Activated CD8-positive, alpha-beta memory T cell treated with anti-CD3 and anti-CD28 coated beads for 48 hours (primary cell): ENCODE measurements at places on chromosomes 7 and 10.

GRCh38 chr7:7529328-7529727 lies 6.3 kb downstream of the COL28A1 start:
- no peak for DNase-seq

DNA sequence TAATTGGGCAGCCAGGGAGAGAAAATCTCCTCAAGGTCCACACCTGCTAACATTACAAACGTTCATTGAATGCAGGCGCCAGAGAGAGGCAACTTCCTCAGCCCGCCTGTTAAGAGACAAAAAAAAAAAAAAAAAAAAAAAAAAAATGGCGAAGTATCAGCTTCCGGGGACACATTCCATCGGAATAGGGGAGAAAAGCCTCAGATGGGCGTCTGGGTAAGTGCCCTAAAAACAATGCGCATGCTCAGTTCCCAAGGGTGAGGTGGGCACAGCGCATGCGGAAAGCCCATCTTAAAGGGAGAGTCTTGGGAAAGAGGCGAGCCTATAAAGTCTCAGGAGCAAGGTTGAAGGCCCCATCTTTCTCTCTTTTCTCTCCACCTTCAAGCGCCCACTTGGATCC lies 1139.7 kb upstream of the CELF2 start:
- no peak for DNase-seq

GRCh38 chr10:3180355-3181025 lies 7.9 kb upstream of the PITRM1 start:
- no peak for DNase-seq

GRCh38 chr10:7186387-7187018 lies 224.3 kb downstream of the SFMBT2 start:
- DNase-seq: no peak

GRCh38 chr10:125232841-125233240 lies 72.5 kb upstream of the CTBP2 start:
- DNase-seq: no peak

- DNase-seq: no peak
Measured at GRCh38 chr7:46479680-46480079, 558.6 kb upstream of the IGFBP3 start.

DNA sequence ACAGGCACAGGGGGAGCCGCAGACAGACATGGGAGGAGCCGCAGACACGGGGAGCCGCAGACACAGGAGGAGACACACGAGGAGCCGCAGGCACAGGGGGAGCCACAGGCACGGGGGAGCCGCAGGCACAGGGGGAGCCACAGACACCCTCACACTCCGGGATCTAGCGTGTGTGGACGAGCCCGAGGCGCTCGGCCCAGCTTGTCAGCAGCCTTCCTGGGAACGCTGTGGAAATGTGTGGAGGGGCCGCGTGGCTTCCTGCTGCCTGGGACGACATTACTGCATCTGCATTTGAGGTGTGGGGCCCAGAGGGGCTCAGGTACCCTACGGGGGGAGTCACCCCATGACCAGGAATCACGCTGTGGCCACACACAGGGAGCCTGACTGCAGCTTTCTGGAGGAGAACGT lies 313.2 kb downstream of the PTPRN2 start:
- no peak for DNase-seq

DNA sequence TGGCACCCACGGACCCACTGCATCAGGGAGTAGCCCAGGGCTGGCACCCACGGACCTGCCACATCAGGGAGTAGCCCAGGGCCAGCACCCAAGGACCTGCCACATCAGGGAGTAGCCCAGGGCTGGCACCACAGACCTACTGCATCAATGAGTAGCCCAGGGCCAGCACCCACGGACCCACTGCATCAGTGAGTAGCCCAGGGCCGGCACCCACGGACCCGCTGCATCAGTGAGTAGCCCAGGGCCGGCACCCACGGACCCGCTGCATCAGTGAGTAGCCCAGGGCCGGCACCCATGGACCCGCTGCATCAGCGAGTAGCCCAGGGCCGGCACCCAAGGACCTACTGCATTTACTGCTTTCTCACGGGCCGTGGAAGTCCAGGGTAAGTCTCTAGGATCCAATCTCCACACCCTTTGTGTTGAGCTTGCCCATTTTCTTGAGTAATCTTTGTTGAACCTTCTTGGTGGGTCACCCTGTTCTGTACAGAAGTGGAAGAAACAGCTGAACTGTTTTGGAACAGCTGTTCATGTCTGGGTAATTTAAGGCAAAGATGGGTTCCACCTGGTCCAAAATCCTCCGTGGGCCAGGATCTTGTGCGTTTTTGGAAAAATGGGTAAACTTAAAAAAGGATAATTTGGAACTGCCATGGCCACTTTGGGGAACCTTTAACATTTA lies 69.0 kb downstream of the VIPR2 start:
- no peak for DNase-seq

DNA sequence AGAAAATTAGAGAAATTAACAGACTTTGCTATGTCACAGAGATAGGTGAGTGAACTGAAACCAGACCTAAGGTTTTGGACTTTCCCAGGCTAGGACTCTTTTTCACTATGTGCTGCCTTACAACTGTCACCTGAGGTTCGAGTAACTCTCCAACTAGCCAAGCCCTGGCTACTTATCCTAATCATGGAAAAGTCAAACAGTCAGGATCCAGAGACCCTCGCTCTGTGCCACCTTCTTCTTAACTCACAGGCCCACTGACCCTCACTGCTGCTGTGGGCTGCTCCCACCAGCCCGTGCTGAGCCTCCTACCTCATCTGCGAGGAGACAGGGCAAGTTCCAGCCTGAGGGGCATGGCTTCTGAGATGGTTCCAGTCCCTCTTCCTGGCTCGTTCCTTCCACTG lies 211.4 kb upstream of the KLF14 start:
- no peak for DNase-seq
